ENCODE measurements at places on chromosomes 7 and 10.
A peak's percentile ranks its signal among the peaks of the same experiment; 100 is the strongest.

- DNase-seq, result no peak
Observed at GRCh38 chr10:1059902-1060301, 3.7 kb downstream of the WDR37 start.

GRCh38 chr10:92240289-92241157, 50.4 kb downstream of the CPEB3 start:
- DNase-seq, result peak; percentile 71

DNA sequence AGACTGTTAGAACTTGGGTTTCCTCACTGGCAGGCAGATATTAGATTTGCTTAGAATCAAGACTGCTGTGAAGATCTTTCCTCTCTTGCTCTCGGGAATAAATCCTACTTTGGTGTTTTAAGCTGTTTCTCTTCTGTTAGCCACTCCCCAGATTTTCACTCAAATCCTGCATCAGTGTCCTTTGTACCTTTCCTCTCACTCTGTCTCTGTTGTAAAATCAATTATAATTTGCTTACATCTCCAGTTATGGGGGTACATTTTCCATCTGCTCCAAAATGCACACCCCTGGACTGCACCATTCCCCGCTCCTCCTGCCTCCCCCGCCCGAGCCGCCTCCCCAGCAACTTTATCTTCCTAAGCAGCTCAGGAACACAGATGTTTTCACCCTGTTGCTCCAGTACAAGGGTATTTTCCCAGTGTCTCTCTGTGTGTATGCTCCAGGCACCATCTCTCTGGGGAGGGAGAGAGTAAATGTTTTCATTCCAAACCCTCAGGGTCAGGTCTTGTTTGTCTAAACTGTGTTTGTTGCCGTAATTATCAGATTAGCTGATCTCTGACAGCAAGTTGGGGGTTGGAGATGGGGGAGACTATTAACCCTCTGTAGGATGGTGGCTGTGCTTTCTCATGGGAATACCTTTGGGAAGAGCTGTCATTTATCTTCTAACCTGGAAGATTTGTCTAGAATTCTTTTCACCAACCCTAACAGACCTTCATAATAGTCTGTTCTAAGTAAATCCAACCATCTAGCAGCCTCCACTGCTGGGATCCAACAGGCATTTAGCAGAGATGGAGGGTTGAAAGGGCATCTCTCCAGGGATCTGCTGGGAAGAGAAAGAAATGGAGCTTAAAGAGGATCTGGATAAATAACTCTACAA, 20.4 kb upstream of the GOT1 start:
- DNase-seq, result no peak

- no peak for DNase-seq
Observed at GRCh38 chr10:17472481-17473227, 18.3 kb upstream of the ST8SIA6 start.

DNA sequence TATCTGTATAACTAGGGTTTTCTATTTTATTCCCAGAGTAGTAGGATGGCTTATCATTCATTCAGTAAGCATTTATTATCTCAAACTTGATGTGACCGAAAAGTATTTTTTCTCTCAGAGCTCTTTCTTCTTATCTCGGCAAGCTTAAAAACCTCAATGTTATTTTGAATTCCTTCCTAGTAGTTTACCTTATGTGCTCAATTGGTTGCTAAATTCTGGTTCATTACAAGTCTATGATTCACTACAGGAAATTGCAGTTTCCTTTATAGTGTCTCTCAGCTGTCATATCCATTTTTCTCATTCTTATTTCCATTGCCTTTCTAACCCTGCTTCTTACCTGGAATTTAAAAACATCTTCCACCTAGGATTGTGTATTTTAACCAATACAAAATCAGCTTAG, 12.6 kb upstream of the ICA1 start:
- DNase-seq, result peak; percentile 11

DNA sequence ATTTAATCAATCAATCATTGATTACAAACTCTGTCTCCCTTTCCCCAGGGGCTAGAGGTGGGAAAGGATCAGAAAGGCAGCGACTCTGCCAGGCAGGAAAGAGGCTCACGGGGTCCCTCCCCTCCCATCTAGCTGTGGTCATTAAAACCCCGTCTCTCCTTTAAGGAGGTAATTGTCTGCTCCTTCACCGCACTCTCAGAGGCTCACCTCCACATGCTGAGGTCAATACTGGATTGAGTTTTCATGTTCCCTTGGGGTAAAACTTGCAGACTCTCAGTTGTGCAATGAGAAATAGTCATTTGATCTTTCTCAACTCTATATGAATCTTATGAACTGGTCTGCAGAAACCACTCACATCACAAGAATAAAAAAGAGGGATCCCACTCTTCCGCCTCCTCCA, 368.8 kb downstream of the ADRA2A start:
- DNase-seq, result no peak

GRCh38 chr10:94219829-94220228, 142.9 kb downstream of the NOC3L start:
- peak; percentile 26 for DNase-seq

DNA sequence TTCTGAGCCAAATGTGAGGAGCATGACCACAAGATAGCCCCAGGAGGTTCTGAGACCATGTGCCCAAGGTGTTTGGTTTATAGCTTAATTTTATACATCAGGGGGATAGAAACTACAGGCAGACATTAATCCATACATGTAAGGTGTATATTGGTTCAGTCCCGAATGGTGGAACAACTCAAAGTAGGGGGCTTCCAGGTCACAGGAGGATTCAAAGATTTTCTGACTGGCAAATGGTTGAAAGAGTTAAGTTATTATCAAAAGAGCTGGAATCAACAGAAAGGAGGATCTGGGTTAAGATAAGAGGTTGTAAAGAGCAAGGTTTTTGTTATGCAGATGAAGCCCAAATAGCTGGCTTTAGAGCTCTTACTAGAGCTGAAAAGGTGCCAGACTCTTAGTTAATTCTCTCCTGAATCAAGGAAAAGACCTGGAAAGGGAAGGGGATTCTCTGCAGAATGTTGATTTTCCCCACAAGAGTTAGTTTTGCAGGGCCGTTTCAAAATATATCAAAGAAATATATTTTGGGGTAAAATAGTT, 640.0 kb downstream of the IPMK start:
- DNase-seq, result no peak

- peak; percentile 5 for DNase-seq
Observed at GRCh38 chr7:47196106-47196645, 385.7 kb downstream of the TNS3 start.

DNA sequence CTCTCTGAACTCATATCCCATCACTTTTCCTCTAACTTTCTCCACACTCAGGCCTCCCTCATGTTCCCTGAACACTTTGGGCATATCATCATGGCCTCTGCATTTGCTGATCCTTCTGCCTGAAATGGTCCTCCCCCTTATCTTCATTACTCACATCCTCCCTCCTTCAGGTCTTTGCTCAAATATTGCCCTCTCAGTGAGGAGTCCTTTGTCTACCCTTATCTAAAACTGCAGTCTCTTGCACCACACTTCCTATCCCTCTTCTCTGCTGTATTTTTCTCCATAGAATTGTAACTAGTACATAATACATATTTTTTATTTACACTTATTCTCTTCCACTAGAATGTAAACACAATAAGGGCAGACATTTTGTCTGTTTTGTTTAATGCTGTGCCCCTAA, 41.7 kb downstream of the DNAJC1 start:
- no peak for DNase-seq

DNA sequence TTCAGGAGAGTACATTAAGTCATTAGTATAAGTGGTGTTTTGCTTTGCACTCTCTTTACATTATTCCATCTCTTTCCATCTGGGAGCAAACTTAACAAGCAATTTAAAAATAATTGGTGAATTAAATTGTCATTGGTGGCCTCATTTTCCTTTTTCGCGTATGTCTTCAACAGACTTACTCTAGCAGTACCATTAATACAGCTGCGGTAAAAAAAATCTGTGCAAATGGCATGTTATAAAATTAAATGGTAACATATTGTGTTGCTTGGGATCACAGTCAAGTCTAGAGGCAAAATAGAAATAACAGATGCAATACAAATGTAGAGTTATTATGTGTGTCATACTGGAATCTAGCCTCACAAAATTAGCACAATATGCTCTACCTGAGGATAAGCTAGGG, 322.4 kb downstream of the PCDH15 start:
- no peak for DNase-seq

DNA sequence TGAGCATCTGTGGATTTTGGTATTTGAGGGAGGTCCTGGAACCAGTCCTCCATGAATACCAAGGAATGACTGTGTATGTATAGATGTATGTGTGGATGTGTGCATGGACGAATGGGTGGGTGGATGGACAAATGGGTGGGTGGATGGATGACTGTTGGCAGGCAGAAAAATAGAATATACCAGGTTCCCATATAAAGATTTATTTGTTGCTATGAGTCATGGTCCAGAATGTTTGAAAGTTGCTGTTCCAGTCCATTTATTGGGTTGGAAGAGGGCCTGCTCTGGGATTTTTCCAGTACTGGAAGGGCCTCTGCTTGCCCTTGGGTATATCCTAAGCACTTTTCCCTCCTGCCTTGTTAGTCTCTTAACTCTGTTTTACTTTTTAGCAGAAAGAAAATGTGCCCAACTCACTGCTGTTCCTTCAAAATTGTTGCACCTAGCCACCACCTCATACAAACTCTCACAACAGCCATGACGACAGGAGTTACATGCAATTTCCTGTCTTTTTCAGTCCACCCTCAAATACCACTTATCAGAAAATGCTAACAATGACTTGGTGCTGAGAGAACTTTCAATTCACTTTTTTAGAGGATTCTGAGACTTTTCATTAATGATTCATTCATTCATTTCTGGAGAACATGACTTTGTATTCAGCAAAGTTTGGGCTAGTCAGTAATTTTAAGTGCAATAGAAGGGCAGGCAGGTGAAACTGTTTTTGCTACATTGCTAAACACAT, 108.1 kb downstream of the EEPD1 start:
- no peak for DNase-seq

DNA sequence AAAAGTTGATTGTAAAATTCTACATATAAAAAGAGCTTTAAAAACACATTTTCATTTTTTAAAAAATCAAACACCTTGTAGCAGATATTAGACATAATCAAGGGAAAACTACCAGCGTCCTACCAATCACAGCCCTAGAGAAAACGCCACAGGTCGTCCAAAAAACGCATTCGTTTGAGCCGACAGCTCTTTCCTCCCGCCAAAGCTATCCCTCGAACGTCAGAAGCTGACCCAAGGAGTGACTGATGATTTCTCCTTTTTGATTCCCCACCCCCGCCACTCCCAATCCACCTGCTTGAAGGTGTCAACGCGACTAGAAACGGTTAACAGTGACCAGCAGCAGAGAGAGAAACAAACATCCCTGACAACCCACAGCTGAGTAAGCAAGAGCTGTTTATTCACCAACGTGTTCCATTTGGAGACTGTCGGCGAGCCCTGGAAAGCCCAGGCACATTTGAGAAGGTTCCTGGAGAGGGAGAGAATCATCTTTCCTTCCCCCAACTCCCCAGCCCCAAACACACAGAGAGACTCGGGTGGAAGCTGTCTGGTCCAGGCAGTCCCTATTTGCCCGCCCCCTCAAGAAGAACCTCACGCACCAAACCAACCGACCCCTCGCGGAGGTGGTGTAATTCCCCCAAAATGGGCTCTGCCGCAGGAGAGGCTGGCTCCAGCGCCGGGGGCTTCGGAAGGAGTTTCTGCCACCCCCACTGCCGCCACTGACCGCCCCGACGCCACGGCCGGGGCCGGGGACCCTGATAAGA, 622 bp downstream of the CPEB3 start:
- DNase-seq, result peak; percentile 62

GRCh38 chr10:103745341-103746247, 109.8 kb downstream of the SH3PXD2A start:
- DNase-seq, result no peak

DNA sequence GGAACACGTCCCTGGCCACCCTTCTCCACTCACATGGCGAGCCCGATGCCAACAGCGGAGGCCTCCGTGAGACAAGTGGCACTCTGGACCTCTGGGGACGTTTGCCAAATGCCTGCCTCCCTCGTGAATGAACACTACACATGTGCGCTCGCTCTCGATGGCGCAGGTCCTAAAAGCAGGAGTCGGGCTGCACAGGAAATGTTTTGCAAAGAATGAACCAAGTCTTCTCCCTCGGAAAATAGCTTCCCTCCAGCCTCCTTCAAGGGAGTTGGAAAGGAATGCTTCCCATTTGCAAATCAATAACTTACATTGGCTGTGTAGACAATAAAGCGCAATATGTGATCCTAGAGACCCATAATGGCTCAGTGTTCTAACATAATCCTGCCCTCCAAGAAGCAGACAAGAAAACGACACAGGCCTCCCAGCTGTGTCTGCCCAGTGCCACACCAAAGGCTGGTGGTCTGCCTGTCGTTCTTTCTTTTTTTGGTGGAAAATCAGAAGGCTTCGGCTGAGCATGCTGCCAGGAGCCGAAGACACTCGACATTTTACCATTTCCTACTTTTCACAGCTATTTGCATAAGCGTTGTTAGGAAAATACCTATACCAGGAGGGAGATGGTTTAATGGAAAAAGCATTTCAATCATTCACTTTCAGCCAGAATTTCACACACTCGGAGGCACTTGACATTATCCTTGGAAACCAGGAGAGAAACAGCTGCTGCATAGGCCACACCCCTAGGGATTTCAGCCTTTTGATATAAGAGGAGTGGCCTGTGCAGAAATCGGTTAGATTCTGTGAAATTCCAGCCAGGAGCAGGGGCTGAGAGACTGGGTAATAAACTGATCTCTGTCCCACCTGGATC, 38.4 kb downstream of the ATXN7L1 start:
- DNase-seq, result peak; percentile 67

DNA sequence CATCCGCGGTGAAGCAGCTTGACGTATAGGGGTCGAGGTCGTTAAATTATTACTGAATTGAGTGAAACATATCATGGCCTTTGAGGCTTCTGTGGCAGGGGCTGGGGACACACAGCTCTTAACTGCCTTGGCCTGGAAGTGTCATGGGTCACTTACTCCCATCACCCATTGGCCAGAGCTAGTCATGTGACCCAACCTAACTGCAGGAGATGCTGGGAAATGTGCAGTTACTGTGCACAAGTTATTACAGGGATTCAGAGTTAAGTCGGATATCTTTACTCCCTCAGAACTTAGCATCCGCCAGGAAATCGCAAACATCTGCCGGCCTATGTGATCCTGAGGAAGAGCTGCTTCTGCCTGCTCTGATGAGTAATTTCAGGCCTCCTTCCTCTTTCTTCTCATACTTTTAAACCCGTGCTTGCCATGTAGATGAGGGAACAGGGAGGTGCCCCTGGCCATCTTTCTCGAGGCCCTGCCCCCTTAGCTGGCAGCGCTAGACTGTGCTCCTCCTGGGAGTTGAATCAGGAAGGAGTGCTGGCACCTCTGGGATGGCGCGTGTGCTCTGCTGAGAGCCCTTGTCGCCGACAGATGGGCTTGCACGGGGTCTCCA, 203.6 kb downstream of the TCF7L2 start:
- DNase-seq, result no peak
